ENCODE measurements at places on chromosomes 1 and 21.

DNA sequence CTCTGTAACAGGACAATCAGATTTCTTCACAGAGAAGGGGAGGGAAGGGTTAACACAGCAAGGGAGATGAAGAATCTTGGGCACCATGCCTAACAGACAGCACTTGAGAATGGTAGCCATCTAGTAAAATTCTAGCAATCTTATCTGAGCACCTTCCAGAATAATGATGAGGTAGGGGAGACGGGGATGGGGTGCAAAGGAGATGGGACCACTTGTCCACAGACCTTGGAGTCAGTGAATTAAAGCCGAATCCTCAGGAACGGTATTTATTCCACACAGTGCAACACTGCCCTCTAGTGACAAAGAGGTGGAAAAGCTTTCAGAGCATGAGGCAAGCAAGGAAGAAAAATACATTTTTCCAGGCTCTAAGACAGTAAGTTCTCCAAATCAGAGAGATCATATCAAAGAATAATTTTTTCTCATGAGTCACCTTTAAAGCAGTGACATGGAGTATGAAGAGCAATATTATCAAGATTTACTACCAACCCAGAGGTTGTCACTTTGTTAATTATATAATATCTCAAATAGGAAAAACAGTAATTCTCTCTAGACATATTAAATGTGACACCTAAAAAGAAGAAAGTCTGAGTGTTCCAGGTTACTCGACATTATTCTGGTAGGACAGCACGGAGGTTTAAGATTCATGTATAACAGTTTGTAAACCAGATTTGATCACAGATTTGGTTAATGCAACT, 43.3 kb upstream of the LPAR3 start:
- peak; percentile 22 for DNase-seq

DNA sequence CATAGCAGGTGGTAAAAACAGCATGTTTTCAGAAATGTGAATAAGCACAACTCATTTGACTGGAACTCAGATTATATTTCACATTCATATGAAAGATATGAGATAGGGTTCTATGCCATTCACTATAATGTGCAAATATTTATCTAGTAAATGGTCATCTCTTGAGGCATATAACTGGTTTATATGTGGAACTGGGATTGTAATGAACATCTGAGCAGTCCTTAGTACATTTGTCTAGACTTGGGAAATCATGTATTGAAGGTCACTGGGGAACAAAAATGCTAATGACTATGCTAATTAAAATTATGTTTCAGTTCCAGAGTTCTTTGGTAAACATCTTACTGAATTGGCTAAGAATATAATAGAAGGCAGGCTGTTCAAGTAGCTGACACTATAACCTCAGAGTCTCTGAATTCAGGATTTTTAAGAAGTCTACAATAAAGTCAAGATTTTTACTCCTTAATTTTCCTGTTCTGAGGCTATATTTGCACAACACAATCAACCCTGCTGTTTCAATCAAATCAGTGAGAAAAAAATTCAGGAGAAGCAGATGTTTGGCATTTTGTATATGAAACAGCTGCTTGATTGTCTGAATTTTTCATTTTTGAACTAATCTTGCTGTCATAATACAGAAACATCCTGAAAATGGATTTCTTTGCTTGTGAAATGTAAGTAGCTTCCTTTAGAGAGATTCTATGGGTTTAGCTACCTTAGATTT, 244.8 kb upstream of the RGS18 start:
- no peak for DNase-seq

DNA sequence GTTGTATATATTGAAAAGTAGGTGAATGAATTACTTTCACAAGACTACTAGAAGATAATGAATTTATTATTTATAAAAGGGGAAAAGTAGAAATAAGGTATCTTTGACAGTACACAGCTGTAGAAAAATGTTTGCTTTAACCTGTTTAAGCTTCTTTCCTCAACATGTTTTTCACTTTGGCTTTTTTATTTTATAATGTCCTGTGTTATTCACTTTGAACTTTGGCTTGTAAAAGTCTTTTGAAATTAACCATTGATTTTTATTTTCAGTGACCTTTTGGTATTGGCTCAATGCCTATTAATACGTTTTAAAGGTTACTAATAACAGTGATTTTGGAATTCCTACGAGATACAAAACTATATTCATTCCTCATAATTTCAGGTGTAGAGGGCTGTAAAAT, 57.7 kb upstream of the MPC2 start:
- no peak for DNase-seq

DNA sequence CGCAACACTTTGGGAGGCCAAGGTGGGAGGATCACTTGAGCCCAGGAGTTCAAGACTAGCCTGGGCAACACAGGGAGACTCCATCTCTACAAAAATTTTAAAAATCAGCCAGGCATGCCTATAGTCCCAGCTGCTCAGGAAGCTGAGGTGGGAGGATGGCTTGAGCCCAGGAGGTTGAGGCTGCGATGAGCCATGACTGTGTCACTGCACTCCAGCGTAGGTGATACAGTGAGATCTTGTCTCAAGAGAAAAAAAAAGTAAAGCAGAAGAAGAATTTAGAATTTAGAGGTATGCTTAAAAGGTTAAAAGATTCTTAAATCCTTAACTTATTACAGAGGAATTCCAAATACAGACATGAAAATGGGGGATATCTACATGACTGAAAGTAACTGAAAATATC, 79.5 kb downstream of the SMYD3 start:
- DNase-seq: no peak

GRCh38 chr1:93692451-93692861, 10.8 kb upstream of the BCAR3 start:
- DNase-seq: no peak

GRCh38 chr1:18943914-18944572, 12.4 kb downstream of the IFFO2 start:
- no peak for DNase-seq

GRCh38 chr1:245990315-245991022, 516.6 kb downstream of the SMYD3 start:
- no peak for DNase-seq

DNA sequence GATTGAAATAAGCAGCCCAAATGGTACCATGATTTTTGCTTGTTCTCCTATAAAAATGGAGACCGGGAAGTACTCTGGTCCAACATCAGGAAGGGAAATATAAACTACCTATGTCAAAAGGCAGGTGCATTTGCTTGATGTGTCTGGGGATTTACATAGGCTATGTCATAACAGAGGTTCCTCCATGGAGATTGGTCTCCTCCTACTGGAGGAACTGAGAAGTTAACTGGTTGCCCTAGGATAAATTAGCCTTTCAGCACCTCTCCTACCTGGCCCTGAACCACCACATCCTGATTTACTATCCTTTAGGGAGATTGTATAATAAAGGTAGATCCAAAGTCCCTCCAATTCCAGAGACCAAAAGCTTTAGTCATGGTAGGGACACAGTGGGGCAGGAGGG, 1109.3 kb upstream of the B3GALT2 start:
- DNase-seq: no peak

DNA sequence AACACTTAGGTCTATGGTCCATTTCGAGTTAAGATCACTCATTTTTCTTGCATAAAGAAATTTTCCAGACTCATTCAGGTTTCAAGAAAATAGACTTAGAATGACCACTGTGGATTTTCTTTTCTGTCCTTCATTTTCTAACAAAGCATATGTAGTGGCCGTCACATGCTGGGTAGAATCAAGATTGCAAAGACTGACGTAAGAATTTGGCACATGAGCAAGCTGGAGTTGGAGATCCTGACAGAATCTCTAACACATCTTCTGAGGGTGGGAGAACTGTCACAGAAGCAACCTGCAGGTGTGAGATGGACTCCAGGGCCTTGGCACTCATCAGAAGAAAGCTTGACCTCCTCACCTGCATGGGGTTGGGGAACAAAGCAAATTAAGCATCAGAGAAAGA, 28.6 kb downstream of the KIF26B start:
- no peak for DNase-seq

- no peak for DNase-seq
Observed at GRCh38 chr1:45554198-45554597, 3.6 kb downstream of the AKR1A1 start.

DNA sequence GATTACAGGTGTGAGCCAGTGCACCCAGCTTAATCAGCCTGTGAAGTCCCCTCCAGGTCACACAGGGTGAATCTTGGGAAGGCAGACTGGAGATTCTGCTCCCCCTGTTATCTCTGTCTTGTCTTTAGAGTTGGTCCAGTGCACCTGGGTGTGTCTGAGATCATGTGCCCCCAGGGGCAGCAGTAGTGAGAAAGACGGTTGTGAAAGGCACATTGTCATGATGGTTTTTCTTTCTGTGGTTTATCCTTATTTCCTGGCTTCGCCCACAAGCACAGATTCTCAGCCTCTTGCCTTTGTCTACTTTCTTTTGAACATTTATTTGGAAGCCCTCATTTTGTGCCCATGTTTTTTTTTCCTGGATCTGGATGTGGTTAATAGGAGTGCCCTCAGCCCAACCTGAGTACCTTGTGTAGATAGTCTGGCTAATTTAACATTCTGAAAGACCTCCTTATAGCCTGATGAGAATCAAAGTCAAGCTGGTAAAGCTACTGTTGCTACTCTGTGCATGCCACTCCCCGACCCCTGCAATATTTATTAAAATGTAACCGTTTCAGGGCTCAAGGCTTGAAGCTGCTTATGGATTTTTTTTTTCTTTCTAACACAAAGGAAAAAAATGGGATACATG, 23.7 kb downstream of the UCK2 start:
- no peak for DNase-seq

- peak; percentile 56 for DNase-seq
Observed at GRCh38 chr21:16194095-16194787, 464.5 kb downstream of the USP25 start.

- no peak for DNase-seq
Observed at GRCh38 chr1:34441259-34442069, 264.8 kb downstream of the C1orf94 start.

- DNase-seq: no peak
Observed at GRCh38 chr1:170666541-170667254, 2.8 kb downstream of the PRRX1 start.

GRCh38 chr1:27809883-27810282, 20.7 kb upstream of the PPP1R8 start:
- DNase-seq: no peak

GRCh38 chr1:15080328-15081007, 73.1 kb upstream of the TMEM51 start:
- DNase-seq: no peak

GRCh38 chr1:4796161-4797015, 142.0 kb downstream of the AJAP1 start:
- DNase-seq: no peak

- no peak for DNase-seq
Observed at GRCh38 chr1:201730611-201731010, 98.3 kb upstream of the IPO9 start.

GRCh38 chr1:193480755-193481154, 294.3 kb upstream of the B3GALT2 start:
- no peak for DNase-seq

- DNase-seq: no peak
Observed at GRCh38 chr1:187454010-187454409, 625.3 kb downstream of the PLA2G4A start.

DNA sequence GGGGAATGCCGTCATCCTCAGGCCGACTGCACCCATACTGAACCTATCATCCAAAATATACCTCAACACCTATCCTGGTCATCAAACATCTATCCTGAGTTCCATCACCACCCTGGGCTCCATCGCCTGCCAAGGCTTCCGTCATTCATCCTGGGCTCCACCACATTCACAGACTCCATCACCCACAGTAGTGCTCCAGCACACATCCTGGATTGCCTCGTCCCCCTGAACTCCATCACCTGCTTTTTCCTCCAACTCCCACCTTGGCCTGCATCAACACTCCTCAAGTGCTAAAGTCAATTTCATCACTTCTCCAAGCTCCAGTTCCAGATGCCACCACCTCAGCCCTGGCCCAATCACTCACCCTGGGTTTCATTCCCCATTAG, 7.8 kb downstream of the MAP3K6 start:
- no peak for DNase-seq

DNA sequence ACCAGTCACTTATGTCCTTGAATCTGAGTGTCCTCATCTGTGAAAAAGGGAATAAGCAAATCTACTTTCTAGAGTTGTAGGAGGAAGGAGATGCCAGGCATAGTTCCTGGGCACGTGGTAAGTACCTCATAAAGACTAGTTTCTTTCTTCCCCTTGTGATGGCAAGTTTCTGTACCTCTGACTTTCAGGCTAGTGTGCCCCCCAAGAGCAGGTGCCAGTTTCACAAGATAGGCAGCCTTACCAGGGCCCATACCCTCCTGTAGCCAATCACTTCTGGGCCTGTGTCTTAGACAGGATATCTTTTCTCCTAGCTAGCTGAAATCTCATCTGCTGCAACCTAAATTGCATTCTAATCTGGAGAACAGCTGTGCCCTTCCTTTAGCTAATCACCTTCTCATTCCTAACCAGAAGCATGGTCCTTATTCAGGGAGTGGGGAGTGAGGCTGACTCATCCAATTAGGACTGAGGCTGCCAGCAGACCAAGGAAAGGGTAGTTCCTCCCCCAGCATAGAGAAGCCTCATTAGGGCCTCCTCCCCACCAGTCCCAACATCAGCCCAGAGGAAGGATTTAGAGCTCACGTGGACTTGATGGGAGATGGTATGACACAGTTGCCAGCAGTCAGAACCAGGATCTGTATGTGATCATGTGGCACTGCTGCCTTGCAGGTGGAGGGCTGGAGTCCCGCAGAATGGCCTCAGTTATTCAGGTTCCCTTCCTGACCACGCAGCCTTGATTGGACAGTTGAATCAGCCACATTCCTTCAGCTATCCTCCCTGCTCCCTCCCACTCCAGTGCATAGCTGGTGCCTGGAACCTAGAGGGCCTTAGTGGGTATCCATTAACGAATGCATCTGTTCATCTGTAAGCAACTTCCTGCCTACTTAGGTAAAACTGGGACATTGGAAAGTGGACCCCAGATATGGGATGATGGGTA, 7.9 kb downstream of the KLHDC8A start:
- no peak for DNase-seq

DNA sequence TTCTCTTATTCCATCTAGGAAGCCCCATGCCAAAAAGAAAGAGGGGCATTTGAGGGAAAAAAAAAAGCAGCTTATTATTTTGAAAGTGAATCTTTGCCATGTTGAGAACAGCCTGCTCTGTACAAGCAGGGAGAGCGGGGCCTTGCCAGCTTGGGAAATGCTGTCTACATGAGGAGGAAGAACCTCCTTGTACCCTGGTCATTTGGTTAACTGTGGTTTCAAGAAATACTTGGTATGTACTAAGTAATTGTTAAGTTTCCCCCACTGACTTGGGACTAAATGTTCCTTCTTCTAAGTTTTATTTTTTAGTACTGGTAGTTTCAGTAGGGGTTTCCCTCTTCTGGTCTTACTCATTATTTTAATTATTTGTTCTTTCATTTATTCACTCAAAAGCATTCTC, 144.1 kb upstream of the HOOK1 start:
- no peak for DNase-seq

DNA sequence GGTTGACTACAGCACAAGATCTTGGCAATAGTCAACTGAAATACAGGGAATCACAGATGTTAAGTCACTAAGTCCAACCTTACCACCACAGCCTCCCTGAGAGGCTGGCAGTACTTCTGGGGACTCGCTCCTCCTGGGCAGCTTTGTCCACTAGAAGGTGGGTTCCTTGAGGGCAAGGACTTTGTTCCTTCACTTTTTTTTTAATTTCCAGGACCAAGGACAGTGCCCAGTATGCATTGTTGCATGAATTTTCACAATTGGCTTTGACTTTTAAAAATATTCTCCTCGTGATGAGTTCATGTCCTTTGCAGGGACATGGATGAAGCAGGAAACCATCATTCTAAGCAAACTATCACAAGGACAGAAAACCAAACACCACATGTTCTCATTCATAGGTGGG, 96.7 kb upstream of the IGSF21 start:
- no peak for DNase-seq
